CD4-positive, alpha-beta T cell treated with Interleukin-15 for 4 hours (primary cell): ENCODE measurements at places on chromosomes 5 and 9.

- no peak for DNase-seq
Observed at GRCh38 chr9:27280860-27281259, 16.1 kb downstream of the EQTN start.

DNA sequence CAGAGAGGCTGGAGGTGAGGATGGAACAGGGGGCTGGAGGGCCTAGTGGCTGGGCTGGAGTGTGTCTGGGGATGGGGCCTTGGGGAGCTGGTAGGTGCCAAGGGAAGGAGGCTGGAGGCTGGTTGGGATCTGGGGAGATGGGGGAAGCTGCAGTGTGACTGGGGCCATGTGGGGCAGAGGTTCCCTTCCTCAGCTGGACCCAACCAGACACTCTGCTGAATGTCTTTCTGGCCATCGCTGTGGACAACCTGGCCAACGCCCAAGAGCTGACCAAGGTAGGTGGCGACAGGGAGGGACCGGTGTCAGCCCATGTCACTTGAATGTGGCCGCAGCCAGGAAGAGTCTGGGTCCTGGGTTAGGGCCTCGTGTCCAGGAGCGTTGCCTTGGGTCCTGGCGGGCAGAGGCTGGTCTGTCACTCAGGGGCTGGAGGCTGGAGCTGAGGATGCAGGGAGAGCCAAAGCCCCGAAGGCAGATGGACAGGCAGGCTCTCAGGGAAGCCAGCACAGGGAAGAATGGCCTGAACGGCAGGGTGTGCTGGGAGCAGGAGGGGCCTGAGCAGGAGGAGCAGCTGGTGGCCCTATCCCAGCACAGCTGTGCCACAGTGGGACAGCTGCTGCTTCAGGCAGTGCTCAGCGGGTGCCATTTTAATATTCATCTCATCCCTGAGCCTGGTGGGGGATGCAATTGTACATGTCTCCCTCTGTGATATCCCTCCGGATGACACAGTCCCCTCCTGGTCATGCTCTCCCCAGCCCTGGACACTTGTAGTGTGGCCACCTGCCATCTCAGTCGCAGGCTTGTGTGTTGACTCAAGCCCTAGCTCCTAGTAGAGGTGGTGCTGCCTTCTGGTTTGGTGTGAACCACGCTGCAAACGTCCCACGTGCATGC, 132.5 kb downstream of the CACNA1B start:
- no peak for DNase-seq

DNA sequence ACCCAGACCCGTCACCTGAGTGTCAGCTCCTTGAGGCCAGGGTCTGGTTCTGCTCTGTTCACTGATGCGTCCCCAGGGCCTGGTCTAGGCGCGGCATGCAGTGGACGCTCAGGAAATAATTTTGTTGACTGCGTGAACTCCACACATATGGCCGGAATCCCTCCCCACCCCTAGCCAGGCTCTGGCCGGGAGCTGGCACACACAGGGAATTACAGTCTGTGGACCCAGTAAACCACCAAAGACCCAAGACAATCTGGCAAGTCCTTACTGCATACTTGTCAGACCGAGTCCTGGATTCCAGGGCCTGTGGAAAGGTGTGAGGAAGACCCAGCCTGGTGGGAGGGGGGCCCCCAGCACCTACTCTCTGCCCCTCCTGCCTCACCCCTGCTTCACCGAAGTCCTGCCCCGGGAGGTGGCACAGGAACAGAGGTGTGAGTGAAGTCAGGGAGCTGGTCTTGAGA, 113.0 kb upstream of the IER5L start:
- DNase-seq = no peak

DNA sequence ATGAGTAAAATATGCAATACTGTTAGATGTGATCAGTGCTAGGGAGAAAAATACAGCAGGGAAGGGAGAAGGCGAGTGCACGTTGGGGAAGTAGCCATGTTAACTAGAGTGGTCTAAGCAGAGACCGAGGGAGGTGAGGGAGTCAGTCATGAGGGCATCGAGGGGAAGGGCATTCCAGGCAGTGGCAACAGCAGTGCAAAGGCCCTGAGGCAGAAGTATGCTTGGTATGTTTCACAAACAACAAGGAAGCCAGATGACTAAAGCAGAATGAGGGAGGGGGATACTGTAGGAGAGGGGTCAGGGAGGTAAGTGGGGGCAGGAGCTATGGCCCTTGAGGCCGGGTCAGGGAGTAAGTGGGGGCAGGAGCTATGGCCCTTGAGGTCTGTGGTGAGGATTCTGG, 123.3 kb upstream of the BOD1 start:
- no peak for DNase-seq

GRCh38 chr5:83374547-83374946, 97.0 kb upstream of the VCAN start:
- DNase-seq = no peak

DNA sequence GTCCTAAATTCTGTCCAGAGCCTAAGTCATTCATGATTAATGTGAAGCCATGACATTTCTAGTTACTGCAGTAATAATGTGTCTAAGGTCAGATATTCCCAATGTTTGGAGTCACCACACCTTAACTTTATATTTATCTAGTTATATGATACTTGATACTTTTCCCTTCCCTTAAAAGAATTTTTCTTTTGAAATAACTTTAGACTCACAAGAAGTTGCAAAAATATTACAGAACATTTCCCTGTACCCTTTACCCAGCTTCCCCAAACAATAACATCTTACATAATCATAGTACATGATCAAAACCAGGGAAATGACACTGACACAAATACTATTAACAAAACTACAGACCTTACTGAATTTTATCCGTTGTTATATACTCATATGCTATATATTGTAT, 150.0 kb upstream of the GNA14 start:
- DNase-seq = no peak

GRCh38 chr9:36218411-36218901, 27.7 kb downstream of the CLTA start:
- DNase-seq = peak; percentile 44

DNA sequence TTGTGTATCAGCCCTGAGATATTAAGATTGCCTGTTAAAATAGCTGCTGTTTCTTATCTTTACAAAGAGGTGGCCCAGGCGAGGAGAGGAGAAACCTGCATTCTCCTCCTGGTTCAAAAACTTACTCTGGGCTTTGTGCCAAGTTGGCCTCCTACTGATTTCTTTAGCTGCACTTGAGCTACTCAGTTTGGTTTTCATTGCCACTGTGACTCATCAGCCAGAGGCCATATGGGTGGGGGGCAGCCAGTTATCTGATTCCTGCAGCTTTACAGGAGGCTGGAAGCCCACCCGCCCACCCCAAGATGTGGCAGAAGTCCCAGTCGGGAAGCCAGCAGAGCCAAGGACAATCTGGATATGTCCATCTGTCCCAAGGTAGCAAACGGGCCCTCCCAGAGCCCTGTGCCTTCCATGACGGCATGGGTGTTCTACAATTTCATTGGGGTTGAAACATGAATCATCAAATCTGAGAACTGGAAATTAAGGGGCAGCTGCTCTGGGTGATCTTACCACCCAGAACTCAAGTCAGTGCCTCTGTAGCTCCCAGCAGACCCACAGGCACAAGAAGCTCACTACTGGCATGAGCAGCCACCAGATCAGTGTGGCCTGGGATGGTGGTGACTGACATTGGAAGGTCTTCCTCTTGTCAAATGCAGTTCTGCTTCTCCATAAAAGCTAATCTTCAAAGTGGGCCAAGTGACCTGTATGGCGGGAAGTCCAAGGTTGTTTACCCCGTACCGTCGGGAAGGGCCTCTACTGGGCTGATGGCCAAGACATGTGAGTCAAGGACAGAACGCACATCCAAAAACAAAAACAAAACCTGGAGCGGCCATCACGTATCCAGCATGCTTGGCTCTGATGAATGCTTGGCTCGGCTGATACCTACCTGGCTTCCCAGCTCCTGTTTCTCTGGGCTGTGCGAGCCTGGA, 15.6 kb downstream of the FCN2 start:
- DNase-seq = no peak

DNA sequence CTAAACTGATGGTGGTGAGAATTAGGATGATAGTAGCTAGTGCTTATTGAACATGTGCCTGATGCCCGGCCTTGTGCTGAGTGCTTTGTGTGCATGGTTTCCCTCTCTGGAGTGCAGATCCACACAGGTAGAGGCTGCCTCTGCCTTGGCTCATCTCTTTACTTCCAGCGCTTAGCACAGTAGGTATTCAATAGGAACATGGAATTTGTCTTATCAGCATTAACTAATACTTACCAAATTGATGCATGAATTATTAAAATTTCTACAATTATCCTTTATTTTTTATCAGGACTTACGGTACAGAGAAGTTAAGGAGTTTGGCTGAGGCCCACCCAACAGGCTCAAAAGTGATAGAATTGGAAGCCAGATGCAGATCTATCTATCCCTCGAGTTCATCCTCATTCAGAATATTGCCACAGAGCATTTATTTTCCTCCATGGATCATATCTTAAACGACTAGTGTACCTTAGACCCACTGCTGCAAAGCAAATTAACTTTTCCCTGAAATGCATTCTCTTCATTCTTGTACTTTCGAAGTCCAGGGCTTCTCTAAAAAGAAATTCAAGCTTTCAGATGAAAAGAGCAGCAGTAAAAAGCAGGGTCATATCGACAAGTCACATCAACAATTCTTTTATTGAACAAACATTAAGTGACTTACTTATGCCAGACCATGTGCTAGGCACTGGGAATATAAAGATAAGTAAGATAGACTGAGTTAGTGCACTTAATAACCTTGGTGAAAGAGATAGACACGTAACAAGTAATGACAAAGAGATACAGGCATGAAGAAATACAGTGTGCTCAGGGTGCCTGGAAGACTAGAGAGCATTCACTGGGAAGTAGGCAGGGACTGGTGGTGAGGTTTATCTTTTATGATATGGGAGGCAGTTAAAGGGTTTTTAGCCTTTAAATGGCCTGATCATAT, 290.0 kb downstream of the ARRDC3 start:
- no peak for DNase-seq

GRCh38 chr9:81851340-81851739, 76.9 kb upstream of the SPATA31D4 start:
- DNase-seq = no peak

GRCh38 chr9:36486933-36487481, 85.7 kb upstream of the MELK start:
- peak; percentile 50 for DNase-seq

DNA sequence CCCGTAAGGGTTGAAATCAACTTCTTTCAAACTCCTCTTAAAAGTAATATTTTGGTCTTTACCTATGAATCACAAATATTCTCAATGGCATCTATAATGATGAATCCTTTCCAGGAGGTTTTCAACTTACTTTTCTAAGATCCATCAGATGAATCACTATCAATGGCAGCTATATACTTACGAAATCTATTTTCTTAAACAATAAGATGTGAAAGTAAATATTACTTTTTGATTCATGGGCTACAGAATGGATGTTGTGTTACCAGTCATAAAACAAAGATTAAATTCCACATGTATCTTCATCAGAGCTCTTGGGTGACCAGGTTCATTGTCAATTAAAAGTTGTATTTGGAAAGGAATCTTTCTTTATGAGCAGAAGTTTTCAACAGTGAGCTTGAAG, 1877.7 kb upstream of the ACO1 start:
- no peak for DNase-seq

DNA sequence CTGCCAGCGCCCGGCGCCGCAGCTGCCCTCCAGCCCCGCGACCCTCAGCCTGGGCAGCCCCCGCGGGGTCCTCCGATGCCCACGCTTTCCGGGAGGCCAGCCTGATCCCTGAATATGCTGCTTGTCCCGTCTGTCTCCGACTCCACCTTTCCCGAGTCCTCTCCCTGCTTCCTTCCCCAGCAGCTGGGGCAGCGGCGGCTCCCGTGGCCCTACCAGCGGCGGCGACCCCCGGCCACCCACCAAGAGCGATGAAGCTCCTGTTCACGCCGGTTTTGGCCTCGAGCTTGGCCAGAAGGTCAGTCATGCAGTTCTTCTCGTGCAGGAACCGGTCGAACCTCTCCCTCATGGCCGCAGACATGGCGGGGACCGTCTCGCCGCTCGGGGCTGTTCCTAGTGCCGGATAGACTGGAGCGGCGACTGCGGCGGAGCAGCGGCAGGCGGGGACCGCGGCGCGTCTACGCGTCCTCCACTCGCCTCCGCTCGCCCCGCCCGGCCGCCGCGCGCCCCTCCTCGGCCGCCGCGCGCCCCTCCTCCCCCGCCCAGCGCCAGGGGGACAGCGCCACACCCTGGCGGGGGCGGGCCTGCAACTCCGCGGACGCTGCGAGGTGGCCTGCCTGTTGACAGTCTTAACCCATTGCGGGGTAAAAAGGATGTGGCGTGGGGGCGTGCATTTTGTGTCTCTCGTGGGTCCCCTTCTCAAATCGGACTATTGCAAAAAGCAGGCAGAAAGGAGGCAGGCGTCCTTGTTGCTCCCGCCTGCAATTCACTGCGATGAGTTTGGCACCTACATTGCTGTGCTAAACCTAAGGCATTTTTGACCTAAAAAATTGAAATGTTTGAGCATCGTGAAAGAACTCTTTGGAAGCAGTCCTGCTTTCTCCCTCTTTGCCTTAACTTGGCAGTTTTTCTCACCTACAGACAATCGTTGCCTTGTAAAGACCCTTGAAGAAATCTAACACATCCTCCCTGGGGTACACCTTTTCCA, at the start of gene REEP5:
Gene REEP5 (minus strand): TSS at position 395 of the 985 bp plus-strand sequence. CDS start 37 bp downstream, at position 358.
- peak; percentile 84 for DNase-seq

DNA sequence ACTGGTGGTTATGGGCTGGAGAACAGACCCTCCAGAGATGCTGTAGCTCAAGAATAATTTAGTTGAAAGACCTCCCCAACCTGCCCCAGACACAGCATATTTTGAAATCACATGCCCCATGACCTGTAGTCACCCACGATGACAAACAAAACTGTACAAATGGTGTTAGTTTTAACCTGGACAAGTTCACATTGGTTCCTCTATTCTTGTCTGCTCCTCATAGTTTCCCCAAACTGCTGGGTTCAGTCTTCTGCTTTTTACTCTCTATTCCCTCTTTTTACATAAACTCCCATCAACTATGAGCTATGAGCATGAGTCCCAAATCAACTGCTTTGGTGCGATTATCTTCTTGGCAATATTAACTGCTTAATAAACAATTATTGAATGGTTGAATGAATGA, 365.3 kb upstream of the CLINT1 start:
- no peak for DNase-seq

GRCh38 chr5:66516550-66516949, 79.6 kb upstream of the MAST4 start:
- no peak for DNase-seq

DNA sequence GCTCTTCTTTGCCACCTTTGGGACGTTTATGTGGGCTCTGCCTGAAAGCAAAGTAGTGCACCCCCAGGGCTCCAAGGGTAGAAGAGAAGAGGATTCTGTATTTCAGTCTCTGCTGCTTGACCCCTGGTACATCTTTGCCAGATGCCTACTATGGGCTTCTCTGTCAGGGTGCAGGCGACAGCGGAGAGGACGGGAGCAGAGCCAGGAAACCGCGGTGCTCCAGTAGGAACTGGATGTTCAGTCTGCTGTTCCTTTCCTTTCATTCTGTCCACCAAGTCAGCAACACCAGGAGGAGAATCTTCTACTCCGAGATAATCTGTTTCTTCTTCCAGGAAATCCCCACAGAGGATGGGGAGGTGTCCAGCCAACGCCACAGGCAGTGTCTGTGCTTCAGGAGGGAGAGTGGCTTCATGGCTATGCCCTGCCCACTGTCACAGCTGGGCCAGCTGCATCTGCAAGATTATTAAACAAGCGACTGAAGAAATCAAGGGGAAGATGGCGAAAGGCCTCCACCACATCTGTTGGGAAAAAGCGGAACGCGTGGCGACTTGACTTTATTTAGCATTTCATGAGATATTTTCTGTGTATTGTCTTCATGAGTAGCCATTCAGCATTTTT, 398.3 kb downstream of the IRX1 start:
- DNase-seq = no peak

- DNase-seq = no peak
Observed at GRCh38 chr5:136780518-136780917, 415.2 kb upstream of the TRPC7 start.
